ENCODE measurements at places on chromosomes 12 and 14. TPM values are rescaled to one million over a fixed set of nuclear protein-coding genes. Genes with fewer than 3 reads are reported as not detected.

Gene OR4E2
- not detected for total RNA-seq

Gene PTPRR
- total RNA-seq, result not detected

Gene INHBC
- total RNA-seq, result not detected

- no peak for DNase-seq
Observed at GRCh38 chr12:27342536-27342935, 9.9 kb downstream of the BMAL2 start.

- peak; percentile 10 for DNase-seq
Observed at GRCh38 chr14:58281969-58282368, 16.4 kb upstream of the ARID4A start.

Gene L3HYPDH
- 44.5 TPM for total RNA-seq

GRCh38 chr14:94368956-94369355 lies 19.4 kb downstream of the SERPINA1 start:
- DNase-seq, result no peak

DNA sequence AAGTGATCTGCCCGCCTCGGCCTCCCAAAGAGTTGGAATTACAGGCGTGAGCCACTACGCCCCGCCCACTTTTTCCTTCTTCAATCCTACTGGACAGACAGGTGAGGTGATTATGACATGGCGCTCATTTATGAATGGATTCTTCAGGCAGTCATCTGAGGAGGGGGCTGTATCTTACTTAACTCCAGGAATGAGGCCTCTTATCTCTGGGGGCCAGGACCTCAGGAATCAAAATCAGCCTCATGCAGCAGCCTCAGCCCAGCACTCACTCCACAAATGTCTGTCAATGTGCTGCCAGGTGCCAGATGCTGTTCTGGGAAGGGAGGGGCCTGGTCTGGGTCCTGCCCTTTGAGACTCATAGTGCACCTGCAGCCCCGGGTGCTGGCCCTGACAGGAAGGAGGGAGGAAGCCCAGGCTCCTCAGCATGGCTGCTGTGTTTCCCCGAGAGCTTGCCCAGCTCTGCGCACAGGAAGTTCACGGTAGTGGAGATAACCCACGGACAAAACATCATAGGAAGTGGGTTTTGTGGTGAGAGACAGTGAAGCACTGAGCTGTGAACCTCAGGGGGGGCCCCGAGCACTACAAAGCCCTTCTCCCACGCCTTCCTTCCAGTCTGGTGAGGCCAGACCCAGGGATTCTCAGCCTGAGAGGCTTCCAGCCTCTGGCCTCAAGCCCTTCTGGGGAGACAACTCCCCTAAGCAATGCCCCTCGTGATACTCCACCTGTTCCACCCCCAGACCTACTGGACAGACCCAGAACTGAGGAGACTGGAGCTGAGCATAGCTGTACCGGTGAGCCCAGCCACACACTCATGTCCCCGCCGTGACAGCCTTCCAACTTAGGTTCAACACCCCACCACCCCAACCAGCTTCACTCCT lies 22.3 kb downstream of the GALNT6 start:
- no peak for DNase-seq

Gene LRRC43
- 2.9 TPM for total RNA-seq

DNA sequence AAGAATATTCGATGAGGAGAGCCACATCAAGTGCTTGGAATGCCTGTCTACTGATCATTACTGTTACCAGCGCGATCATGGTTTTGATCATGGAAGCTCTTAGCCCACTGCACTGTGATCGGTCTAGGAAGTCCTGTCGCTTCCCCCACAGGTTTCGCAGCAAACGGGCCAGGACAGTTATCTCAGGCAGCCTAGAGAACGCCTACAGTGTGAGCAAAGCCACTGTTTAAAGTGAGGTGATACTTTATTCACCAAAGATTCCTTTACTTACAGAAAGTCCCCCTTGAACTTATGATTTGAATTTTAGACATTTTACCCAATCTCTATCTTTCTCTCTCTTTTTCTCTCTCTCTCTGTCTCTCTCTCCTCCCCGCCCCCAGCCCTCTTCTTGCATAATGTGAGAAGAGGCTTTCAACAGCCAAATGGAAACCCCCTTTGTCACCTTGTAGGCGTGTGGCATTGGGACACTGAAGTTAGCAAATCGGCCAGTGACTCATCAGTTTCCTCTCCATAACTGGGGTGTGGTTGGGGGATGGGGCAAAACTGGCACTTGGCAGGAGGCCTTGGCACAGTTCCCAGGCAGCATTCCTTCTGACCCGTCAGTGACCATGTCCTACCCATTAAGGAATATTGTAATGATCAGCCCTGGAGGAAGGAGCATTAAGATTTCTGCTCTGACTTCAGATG lies 214.8 kb downstream of the CHST11 start:
- DNase-seq, result peak; percentile 92

GRCh38 chr12:23504641-23505399 lies 444.6 kb downstream of the SOX5 start:
- no peak for DNase-seq

- no peak for DNase-seq
Observed at GRCh38 chr12:92061061-92061460, 84.6 kb downstream of the BTG1 start.

- peak; percentile 76 for DNase-seq
Observed at GRCh38 chr12:110109037-110109836, 14.9 kb upstream of the IFT81 start.

- DNase-seq, result no peak
Observed at GRCh38 chr14:102870994-102871831, 51.2 kb upstream of the AMN start.

Gene COX8C
- not detected for total RNA-seq

DNA sequence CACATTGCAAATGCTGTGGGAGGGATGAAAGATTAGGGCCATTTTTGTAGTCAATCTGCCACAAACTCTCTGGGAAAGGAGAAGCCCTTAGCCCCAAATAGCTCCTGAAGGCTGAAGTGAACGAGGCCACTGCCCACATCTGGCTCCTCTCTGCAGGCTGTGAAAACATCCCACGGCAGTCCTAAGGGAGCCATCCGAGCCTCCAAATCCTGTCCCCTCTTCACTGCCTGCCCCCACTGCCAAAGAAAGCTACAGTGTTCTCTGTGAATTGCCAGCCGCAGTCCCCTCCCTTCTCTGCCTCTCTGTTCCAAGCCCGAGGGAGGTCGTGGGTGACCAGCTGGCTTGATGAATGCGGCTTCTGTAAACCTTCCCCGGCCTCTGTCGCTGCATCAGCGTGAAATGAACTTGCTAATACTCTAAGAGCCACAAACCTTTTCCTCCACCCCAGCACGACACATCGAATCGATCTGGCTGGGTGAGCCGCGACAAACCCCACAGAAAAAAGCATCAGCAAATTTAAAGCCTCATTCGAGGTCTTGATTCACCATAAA lies 180.7 kb upstream of the NRXN3 start:
- no peak for DNase-seq

DNA sequence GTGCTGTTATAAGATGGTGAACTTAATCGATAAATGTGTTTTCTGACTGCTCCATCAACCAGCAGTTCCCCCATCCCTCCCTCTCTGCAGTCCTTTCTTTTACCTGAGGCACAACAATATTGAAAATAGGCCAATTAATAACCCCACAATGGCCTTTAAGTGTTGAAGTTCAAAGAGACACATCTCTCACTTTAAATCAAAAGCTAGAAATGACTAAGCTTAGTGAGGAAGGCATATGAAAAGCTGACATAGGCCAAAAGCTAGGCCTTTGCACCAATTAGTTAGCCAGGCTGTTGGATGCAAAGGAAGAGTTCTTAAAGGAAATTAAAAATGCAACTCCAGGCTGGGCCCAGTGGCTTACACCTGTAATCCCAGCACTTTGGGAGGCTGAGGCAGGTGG lies 43.7 kb downstream of the SAV1 start:
- DNase-seq, result no peak

DNA sequence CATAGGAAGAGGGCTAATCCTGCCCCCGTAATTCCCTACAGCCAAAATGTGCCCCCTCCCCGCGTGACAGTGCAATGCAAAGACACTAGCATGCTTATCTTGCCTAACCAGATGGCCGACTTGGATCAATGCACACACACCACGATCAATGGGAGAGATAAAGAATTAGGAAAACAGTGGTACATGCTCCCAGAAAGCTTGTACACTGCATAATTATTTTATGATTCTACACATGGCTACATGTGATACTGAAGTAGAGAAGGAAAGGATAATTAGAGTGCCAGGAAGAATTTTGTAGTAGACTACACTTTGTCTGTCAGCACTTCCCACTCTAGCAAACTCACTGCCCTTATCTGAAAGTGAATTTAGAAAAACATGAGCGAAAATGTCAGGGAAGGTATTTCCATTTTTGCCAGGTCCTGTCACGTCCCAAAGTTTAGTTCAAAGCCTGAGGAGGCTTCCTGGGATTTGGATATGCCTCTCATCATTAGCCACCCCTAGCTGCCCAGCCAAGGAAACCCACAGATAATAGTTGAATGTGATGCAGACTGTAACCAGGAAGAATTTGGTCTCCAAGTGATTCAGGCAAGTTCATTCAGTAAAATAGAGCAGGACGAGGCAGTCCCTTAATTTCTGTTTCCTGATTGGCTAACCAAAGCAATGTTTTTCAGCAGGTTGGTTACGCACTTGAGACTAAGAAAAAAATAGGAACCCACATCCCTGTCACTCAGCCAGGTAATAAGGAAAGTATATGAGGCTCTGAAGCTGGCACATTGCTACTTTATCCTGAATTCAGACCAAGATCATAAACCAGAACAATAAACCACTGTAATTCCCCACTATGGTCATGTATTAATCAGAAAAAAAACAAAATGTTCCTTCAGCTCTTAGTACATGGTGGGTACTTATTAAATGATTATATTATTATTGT lies 199.6 kb upstream of the OTX2 start:
- no peak for DNase-seq

DNA sequence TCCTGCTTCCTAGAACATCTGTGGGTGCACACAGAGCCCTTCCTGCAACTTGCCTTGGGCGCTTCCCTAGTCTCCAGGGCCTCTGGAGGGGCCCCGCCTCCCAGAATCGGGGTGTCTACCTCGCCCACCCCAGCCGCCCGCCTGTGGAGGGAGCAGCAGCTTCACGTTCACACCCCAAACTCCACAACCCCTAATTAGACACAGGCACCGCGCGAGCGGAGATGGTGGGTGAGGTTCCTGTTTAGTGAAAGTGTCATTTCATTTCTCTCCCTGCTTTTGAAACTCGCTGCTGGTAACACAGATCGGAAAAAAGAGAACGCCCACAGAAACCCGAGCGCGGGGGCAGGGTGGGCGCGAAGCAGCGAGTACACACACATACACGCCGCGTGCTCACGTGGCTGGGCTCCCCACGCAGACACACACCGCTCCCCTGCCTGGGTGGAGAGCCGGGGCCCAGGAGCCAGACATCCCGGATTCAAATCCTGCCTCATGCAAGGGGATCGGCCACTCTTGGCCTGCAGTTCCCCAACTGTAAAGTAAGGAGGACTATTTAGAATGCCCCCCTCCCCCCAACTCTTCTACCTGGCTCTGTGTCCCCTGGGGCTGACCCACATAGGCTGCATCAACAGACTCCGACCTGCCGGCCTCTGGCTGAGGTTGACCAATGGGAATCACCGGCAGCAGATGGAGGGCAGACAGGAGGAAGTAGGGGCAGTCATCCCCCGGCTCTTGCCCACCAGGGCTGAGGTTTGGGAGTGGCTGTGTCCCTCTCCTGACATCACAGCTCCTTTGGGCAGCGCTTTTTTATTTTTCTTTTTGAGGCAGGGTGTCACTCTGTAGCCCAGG lies 79.2 kb upstream of the NCOR2 start:
- DNase-seq, result no peak

DNA sequence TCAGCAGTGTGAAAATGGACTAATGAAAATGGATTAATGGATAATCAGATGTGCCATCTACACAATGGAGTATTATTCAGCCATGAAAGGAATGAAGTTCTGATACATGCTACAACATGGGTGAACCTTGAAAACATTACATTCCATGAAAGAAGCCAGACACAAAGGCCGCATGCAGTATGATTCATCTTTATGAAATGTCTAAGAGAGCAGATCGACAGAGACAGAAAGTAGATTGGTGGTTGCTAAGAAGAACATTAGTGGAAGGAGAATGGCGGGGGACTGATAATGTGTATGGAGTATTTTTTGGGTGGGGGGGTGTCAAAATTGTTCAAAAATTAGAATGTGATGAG lies 47.3 kb downstream of the PRKAB1 start:
- DNase-seq, result no peak

- DNase-seq, result peak; percentile 83
Observed at GRCh38 chr12:121697093-121697698, 15.4 kb upstream of the TMEM120B start.

DNA sequence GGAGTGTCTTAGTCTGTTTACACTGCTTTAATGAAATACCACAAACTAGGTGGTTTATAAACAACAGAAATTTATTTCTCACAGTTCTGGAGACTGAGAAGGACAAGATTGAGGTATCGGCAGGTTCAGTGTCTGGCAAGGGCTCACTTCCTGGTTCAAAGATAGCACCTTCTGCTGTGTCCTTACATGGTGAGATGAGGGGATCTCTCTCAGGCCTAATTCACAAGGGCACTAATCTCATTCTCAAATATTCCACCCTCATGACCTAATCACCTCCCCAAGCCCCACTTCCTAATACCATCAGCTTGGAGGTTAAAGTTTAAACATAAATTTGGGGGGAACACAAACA lies 35.0 kb upstream of the PLEK2 start:
- no peak for DNase-seq

DNA sequence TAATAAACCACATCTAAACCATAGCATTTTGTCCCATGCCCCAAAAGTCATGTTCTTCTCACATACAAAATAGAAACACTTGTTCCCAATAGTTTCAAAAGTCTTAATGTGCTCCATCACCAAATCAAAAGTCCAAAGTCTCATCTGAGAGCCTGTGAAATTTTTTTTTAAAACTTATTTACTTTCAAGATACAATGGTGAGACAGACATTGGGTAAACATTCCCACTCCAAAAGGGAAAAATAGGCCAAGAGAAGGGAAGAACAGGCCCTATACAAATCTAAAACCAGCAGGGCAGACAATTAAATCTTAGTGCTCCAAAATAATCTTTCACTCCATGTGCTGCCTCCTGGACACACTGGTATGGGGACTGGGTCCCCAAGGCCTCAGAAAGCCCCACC lies 84.4 kb upstream of the AMIGO2 start:
- no peak for DNase-seq

Gene HOXC10
- 9.7 TPM for total RNA-seq

- DNase-seq, result no peak
Observed at GRCh38 chr14:57573173-57573572, 79.5 kb upstream of the CCDC198 start.

Gene R3HDM2
- 25.0 TPM for total RNA-seq

Gene C3AR1
- 0.72 TPM for total RNA-seq

- DNase-seq, result no peak
Observed at GRCh38 chr14:81638656-81639280, 105.1 kb upstream of the SEL1L start.

DNA sequence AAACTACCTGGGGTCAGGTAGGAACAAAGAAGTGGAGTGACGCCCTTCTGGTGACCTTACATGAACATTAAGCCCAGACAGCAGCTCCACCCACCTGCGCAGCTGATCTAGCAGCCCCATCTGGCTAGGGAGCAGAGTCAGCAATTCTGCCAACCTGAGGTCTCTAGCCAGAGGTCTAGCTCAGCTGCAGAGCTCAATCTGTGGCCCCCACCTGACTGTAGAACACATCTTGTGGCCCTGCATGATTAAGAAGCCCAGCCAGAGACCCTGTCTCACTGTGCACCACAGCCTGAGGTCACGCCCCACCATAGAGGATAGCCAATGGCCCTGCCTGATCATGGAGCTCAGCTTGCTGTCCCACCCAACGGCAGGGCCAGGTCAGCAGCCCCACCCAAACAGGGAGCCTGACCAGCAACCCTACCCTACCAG lies 50.6 kb upstream of the HIGD1C start:
- no peak for DNase-seq

Measured in osteoblast (primary cell).